ENCODE measurements at places on chromosomes 12 and 14.

GRCh38 chr14:95349241-95349640 is 29.5 kb upstream of the CLMN start:
- no peak for DNase-seq

DNA sequence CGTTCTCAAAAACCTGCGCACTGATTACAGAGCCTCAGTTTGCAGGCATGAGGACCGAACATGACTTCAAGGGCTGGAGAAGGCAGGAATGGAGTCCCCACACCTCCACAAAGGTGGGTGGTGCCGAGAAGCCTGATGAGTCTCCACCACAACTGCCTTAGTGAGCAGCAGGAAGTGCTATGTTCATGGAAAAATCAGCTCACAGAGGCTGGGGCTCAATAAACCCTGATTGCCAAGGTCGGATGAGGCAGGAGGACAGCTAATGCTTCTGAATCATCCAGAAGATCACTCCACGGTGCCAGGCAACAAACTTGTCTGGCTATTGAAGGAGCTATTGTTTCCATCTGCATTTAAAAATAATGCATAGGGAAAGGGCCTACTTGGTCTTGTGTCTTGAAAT is 31.1 kb downstream of the APPL2 start:
- DNase-seq, result no peak

- peak; percentile 75 for DNase-seq
Observed at GRCh38 chr12:110937104-110937641, 16.8 kb upstream of the MYL2 start.

- DNase-seq, result no peak
Observed at GRCh38 chr12:1428671-1429070, 165.7 kb downstream of the FBXL14 start.

DNA sequence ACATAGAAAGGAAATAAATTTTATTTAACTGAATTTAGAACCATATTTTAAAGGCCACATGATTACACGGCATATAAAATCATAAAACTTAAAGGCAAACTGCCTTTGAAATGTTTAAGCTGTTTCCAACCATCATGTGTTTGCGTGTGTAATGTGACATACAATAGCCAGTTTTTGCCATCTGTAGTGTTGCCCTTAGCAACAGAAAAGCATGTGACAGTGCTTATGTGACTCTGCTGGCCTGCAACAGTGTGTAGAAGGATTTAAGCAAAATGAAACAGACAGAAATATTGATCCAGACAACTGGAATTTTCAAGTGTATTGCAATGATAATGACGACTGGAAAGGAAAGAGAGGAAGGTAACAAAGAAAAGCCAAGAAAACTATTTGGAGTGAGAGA is 49.5 kb downstream of the TSPAN19 start:
- no peak for DNase-seq

DNA sequence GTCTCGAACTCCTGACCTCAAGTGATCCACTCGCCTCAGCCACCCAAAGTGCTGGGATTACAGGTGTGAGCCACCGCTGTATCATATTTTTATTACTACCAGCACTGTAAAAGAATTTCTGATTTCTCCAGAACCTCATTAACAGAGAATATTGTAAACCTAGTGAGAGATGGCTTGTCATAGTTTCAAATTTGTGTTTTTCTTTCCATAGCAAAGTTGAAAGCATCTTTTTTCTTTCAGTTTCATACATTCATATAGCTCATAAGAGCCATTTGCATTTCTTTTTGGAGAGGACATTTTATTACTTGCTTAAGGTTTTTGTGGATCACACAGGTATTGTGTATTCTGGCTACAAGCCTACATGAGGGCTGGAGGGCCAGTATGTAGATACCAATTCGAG is 58.0 kb downstream of the MIS18BP1 start:
- DNase-seq, result peak; percentile 4

DNA sequence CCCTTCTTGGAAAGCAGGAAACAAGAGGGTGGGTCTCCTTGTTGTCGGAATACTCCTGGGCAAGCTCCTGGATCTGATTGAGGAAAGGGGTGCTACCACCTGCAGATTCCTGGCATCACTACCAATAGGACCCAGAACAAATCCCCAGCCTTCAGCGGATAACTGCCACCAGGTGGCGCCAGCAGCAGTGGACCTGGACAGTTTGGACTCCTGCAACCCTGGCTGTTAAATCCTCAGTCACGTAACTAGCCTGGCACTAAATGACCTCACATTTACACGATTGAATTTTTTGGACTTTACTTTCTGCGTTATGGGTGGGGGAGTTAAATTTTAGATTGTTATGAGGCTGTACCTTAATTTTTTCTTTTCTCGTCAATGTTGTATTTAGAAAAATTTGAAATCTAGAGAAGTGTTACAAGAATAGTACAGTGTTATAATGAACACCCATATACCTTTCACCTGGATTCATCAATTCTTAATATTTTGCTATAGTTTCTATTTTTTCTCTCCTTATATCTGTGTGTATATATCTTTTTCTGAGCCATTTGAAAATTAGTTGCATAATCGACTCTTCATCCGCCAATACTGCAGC is 95.6 kb downstream of the GAS2L3 start:
- DNase-seq, result peak; percentile 78
